ENCODE measurements at places on chromosomes 7 and 10.

DNA sequence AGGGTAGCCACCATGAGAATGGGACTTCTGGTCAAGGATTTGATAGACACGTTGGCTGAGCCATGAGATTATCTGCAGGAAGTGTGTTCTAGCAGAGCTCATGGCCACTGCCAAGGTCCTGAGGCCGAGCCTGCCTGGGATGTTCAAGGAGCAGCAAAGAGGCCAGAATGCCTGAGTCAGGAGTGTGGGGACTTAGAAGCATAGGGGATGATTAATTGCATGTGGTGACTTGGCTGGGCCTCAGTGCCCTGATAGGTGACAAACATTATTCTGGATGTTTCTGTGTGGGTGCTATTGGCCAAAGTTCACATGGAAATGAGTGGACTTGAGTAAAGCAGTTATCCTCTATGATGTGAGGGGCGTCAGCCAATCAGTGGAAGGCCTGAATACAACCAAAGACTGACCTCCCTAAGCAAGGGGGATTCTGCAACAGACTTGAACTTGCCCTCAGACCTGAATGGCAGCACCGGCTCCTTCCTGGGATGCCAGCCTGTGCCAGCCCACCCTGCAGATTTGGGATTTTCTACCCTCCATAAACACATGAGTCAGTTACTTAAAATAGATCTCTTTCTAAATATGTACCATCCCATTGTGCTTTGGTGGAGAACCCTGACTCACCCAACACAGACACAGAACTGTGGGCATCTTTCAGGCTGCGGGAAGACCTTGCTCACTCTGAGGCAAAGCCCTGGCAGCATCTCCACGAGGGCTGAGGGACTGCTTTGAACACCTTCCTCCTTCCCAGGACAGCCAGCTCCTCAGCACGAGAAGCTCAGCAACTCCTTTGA lies 363.9 kb upstream of the MGMT start:
- no peak for DNase-seq
- no peak overlapping the region for H3K4me3 ChIP-seq
- no peak overlapping the region for H3K27ac ChIP-seq
- no peaks in the 10 kb centered on the region for H3K4me1 ChIP-seq
- H3K36me3 ChIP-seq = no peaks in the 10 kb centered on the region

- no peaks in the 10 kb centered on the region for H3K27me3 ChIP-seq
- H3K4me3 ChIP-seq = no peak overlapping the region
- no peak overlapping the region for H3K27ac ChIP-seq
- peaks cover 13% of the 10 kb centered on the region for H3K4me1 ChIP-seq
- H3K36me3 ChIP-seq = no peaks in the 10 kb centered on the region
These were observed 91.5 kb downstream of the GSDME start for GRCh38 chr7:24665564-24666294.

GRCh38 chr7:39228946-39229345 lies 251.2 kb downstream of the POU6F2 start:
- H3K4me1 ChIP-seq = peaks cover 7% of the 10 kb centered on the region
- no peak overlapping the region for H3K27ac ChIP-seq
- H3K27me3 ChIP-seq = no peaks in the 10 kb centered on the region
- H3K4me3 ChIP-seq = no peak overlapping the region
- DNase-seq = peak; percentile 25

DNA sequence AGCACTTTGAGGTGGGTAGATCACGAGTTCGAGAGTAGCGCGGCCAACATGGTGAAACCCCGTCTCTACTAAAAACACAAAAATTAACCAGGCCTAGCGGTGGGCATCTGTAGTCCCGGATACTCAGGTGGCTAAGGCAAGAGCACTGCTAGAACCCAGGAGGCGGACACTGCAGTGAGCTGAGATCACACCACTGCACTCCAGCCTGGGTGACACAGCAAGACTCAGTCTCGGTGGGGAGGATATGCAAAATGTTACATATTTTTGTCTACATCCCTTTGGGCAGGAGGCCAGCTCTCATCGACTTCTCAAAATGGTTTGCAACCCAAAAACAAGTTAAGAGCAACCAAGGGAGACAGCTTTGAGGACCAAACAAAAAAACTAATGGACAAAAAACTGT lies 8.2 kb downstream of the ATE1 start:
- no peak overlapping the region for H3K4me3 ChIP-seq
- no peaks in the 10 kb centered on the region for H3K27me3 ChIP-seq
- no peak overlapping the region for H3K27ac ChIP-seq
- peaks cover 10% of the 10 kb centered on the region for H3K36me3 ChIP-seq
- no peak for DNase-seq

DNA sequence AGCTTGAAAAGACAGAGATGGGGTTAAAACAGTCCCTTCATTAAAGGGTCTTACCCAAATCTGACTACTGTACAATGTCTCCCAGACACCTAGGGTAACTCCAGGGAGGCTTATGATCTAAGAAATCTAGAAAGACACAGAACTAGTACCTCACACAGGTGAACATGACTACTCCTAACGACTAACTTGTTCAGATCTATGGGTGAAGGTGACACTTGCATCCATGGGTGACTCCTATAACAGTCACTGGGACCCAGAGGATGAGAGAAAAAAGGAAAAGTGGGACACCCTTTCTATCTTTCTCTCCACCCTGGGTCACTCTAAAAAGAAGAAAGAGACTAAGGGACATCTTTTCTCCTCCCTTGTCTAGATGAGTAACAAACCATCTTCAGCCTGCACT lies 19.2 kb downstream of the AKR1C8 start:
- no peak overlapping the region for H3K27ac ChIP-seq
- H3K4me1 ChIP-seq = no peaks in the 10 kb centered on the region
- 0 out of 2 replicates have a peak, but pooled peaks cover 3% of the 10 kb centered on the region for H3K27me3 ChIP-seq
- DNase-seq = no peak
- H3K4me3 ChIP-seq = no peak overlapping the region

- no peak overlapping the region for H3K27ac ChIP-seq
- H3K36me3 ChIP-seq = no peaks in the 10 kb centered on the region
- no peaks in the 10 kb centered on the region for H3K4me1 ChIP-seq
- no peaks in the 10 kb centered on the region for H3K27me3 ChIP-seq
These were observed 230.8 kb downstream of the ELFN1 start for GRCh38 chr7:1900847-1901246.

- no peak overlapping the region for H3K27ac ChIP-seq
- H3K36me3 ChIP-seq = no peaks in the 10 kb centered on the region
- no peak for DNase-seq
- H3K27me3 ChIP-seq = no peaks in the 10 kb centered on the region
These were observed 139.5 kb downstream of the SEMA3E start for GRCh38 chr7:83509255-83510021.

GRCh38 chr7:25456467-25457171 lies 228.3 kb upstream of the NPVF start:
- H3K4me1 ChIP-seq = no peaks in the 10 kb centered on the region
- no peaks in the 10 kb centered on the region for H3K36me3 ChIP-seq
- H3K27me3 ChIP-seq = no peaks in the 10 kb centered on the region
- H3K27ac ChIP-seq = no peak overlapping the region

- H3K27me3 ChIP-seq = no peaks in the 10 kb centered on the region
- H3K4me1 ChIP-seq = peaks cover 13% of the 10 kb centered on the region
- no peak overlapping the region for H3K4me3 ChIP-seq
- DNase-seq = peak; percentile 78
- peak overlapping the region; percentile 21 for H3K27ac ChIP-seq
These were observed 45.6 kb upstream of the TAS2R16 start for GRCh38 chr7:123041101-123041500.

GRCh38 chr7:148915211-148915610 lies 31.1 kb upstream of the EZH2 start:
- H3K4me1 ChIP-seq = no peaks in the 10 kb centered on the region
- no peak overlapping the region for H3K27ac ChIP-seq
- H3K27me3 ChIP-seq = no peaks in the 10 kb centered on the region
- no peak overlapping the region for H3K4me3 ChIP-seq
- DNase-seq = no peak
- H3K36me3 ChIP-seq = no peaks in the 10 kb centered on the region

- no peak for DNase-seq
- H3K4me3 ChIP-seq = no peak overlapping the region
- no peak overlapping the region for H3K27ac ChIP-seq
- H3K4me1 ChIP-seq = no peaks in the 10 kb centered on the region
- no peaks in the 10 kb centered on the region for H3K36me3 ChIP-seq
These were observed 79.8 kb upstream of the NME8 start for GRCh38 chr7:37768611-37769010.

GRCh38 chr7:144074374-144074773 lies 4.8 kb downstream of the OR2A25 start:
- H3K27me3 ChIP-seq = no peaks in the 10 kb centered on the region
- no peaks in the 10 kb centered on the region for H3K36me3 ChIP-seq
- H3K27ac ChIP-seq = no peak overlapping the region
- no peak overlapping the region for H3K4me3 ChIP-seq
- DNase-seq = no peak

GRCh38 chr10:98097175-98097574 lies 37.3 kb upstream of the R3HCC1L start:
- H3K27me3 ChIP-seq = 0 out of 2 replicates have a peak, but pooled peaks cover 9% of the 10 kb centered on the region
- H3K36me3 ChIP-seq = no peaks in the 10 kb centered on the region
- no peak for DNase-seq
- no peaks in the 10 kb centered on the region for H3K4me1 ChIP-seq

- H3K36me3 ChIP-seq = peaks cover 93% of the 10 kb centered on the region
- no peak overlapping the region for H3K27ac ChIP-seq
- no peak overlapping the region for H3K4me3 ChIP-seq
- no peaks in the 10 kb centered on the region for H3K27me3 ChIP-seq
- peaks cover 5% of the 10 kb centered on the region for H3K4me1 ChIP-seq
- DNase-seq = no peak
These were observed 42.4 kb downstream of the STARD3NL start for GRCh38 chr7:38220452-38220851.

DNA sequence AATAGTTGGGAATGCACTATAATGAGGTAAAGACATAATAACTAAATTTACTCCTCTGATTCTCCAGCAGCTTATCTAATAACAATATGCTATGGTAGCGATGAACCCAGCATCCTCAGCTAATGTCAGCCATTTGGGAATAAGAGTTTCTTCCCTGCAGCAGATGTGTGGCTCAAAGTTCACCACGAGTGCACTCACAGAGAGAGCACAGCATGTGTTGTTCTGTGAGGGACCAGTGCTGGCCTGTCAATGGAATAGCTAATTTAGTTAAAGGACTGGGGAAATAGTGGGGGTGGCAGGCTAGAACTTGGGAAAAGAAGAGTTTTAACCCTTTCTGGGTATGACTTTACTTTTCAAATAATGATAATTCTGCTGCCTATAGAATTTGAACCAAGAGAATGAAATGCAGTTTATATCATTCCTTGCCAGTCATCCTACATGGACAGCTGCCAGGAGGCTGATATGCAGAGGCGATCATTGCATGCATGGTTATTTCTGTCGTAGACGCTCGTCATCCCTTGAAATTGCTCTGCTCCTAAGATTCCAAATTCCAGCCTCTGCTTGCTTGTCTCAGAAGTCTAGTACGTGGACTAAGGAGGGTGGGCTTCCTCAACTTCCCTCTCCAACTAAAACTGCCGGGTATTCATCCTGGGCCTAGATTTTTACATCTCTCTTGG lies 355.6 kb downstream of the RNLS start:
- no peak for DNase-seq
- no peaks in the 10 kb centered on the region for H3K27me3 ChIP-seq
- no peak overlapping the region for H3K27ac ChIP-seq

- no peak overlapping the region for H3K4me3 ChIP-seq
- H3K27ac ChIP-seq = no peak overlapping the region
- no peaks in the 10 kb centered on the region for H3K27me3 ChIP-seq
- H3K36me3 ChIP-seq = no peaks in the 10 kb centered on the region
- no peak for DNase-seq
These were observed 28.2 kb downstream of the SEMA3C start for GRCh38 chr7:80890426-80891258.

GRCh38 chr7:897771-898376 lies 21.5 kb downstream of the GET4 start:
- H3K4me3 ChIP-seq = no peak overlapping the region
- H3K36me3 ChIP-seq = peaks cover 31% of the 10 kb centered on the region
- DNase-seq = no peak
- no peaks in the 10 kb centered on the region for H3K27me3 ChIP-seq

DNA sequence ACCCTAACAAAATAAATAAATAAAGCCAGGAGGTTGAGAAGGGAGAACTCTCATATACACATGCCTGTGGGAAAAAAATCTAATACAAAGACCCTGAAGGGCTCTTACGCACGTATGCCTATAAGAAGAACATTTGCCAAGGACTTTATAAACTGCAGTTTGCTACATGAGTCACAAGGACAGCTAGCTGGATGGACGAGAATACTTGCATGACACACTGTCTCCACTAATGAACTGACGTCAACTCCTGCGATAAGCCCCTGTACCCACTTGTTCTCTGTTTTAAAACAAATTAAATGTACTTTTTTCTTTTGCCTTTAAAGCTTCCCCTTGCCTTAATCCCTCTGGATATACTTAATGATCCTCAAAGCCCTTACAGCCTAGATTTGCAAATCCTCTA lies 374.6 kb upstream of the GHITM start:
- no peaks in the 10 kb centered on the region for H3K36me3 ChIP-seq
- no peak for DNase-seq
- no peaks in the 10 kb centered on the region for H3K27me3 ChIP-seq
- H3K27ac ChIP-seq = no peak overlapping the region

GRCh38 chr10:113450906-113451305 lies 101.9 kb upstream of the HABP2 start:
- H3K36me3 ChIP-seq = no peaks in the 10 kb centered on the region
- peaks cover 17% of the 10 kb centered on the region for H3K27me3 ChIP-seq
- H3K4me1 ChIP-seq = peaks cover 4% of the 10 kb centered on the region
- H3K27ac ChIP-seq = no peak overlapping the region
- no peak for DNase-seq

- peaks cover 5% of the 10 kb centered on the region for H3K36me3 ChIP-seq
- no peak for DNase-seq
- H3K27ac ChIP-seq = no peak overlapping the region
- no peak overlapping the region for H3K4me3 ChIP-seq
- H3K4me1 ChIP-seq = no peaks in the 10 kb centered on the region
These were observed 201.8 kb downstream of the GLI3 start for GRCh38 chr7:42035210-42035609.

DNA sequence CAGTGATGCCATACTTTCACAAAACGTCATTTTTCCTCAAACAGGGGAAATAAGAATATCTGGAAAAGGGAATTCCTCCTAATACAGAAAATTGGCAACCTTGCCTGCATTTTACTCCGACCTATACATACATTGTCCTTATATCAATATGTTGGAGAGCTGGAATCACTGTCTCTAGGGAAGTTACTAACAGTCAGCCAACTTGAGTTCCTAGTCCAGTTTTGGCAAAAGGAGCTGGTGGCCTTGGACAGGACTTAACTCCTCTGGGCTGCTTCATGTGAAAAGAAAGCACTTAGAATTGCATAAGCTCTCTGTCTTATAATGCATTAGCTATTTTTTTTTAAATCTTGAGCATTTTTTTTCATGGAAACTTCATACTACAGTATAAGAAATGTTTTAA lies 174.2 kb upstream of the HGF start:
- no peaks in the 10 kb centered on the region for H3K36me3 ChIP-seq
- no peak overlapping the region for H3K27ac ChIP-seq
- H3K27me3 ChIP-seq = no peaks in the 10 kb centered on the region
- no peaks in the 10 kb centered on the region for H3K4me1 ChIP-seq

Data from SJSA1 (cell line).